Cardiac ventricle fibroblast (primary cell): ENCODE measurements at places on chromosomes 5 and 9. TPM values are rescaled to one million over a fixed set of nuclear protein-coding genes. Genes with fewer than 3 reads are reported as not detected.

CER1 gene
- total RNA-seq, result not detected in 2 replicates

SPAG8 gene
- total RNA-seq, result 1.4 TPM in 1 of 2 replicates, not detected in the other

ZFP2 gene
- 1.3 and 2.8 TPM in 2 replicates for total RNA-seq

TLX3 gene
- total RNA-seq, result not detected in 2 replicates

PPP2R2B gene
- not detected in 2 replicates for total RNA-seq

PLAC8L1 gene
- total RNA-seq, result not detected in 2 replicates

EIF4EBP3 gene
- total RNA-seq, result 7.4 and 15.3 TPM in 2 replicates

ADRB2 gene
- not detected in 2 replicates for total RNA-seq

C9 gene
- total RNA-seq, result not detected in 2 replicates

STOM gene
- 89.5 and 97.0 TPM in 2 replicates for total RNA-seq

RFX3 gene
- total RNA-seq, result 1.3 and 1.4 TPM in 2 replicates

HTR4 gene
- total RNA-seq, result 0.44 and 1.1 TPM in 2 replicates

CDO1 gene
- total RNA-seq, result 3.5 and 7.2 TPM in 2 replicates

TICAM2 gene
- total RNA-seq, result 2.0 and 4.7 TPM in 2 replicates

SLC35D2 gene
- 12.1 and 16.9 TPM in 2 replicates for total RNA-seq

TPM2 gene
- total RNA-seq, result 721 and 812 TPM in 2 replicates

PRPF4 gene
- 16.5 and 19.2 TPM in 2 replicates for total RNA-seq

CDH6 gene
- 0.83 and 1.5 TPM in 2 replicates for total RNA-seq

MAPK9 gene
- total RNA-seq, result 13.8 and 20.5 TPM in 2 replicates

PTGES2 gene
- total RNA-seq, result 39.4 and 40.7 TPM in 2 replicates

HRCT1 gene
- total RNA-seq, result 2.4 and 2.6 TPM in 2 replicates

CCDC192 gene
- not detected in 2 replicates for total RNA-seq

ROPN1L gene
- total RNA-seq, result 0.54 TPM in 1 of 2 replicates, not detected in the other

BBLN gene
- 279 and 292 TPM in 2 replicates for total RNA-seq

TSSK1B gene
- total RNA-seq, result 0.10 and 0.12 TPM in 2 replicates

GFI1B gene
- not detected in 2 replicates for total RNA-seq
